ENCODE measurements at places on chromosomes 6 and 20.

DNA sequence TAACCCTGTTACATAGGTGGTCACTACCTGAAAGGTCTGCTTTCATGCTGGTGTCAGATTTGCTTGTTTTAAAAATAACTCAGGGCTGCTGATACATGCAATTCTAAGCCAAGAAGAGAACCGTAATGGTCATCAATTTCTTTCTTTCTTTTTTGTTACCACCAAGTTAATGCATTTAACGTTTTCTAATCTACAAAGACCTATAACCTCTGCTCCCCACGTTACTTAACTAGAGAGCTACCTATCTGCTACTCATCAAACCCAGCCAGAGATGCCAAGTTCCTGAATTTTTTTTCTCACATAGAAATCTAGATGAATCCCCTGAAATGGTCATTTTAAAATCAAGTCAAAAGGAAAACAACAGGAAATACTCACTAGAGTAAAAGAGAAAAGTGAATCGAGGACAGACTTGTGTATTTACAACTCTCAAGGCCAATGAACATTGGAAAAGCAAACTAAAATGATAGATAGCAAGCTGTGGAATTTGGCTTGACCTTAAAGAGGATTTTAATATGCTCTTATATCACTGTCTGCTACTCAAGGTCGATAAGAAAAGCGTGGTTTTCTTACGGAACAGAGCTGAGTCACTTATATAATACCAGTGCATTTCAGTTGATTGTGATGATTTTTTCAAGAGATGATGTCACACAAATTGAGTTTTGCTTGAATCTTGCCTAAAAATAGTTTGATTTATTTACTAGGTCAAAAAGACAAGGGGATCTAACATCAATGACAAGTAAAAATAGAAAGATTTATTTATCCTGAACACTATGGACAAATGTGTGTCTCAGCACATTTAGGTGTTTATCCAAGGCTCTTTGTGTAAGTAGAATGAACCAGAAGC lies 67.9 kb downstream of the SGK1 start:
- DNase-seq, result no peak

GRCh38 chr6:142721215-142721920 lies 223.6 kb downstream of the HIVEP2 start:
- no peak for DNase-seq

- no peak for DNase-seq
These were observed 94.7 kb downstream of the RTN4IP1 start for GRCh38 chr6:106534564-106534982.

- DNase-seq, result no peak
These were observed 89.6 kb upstream of the HS3ST5 start for GRCh38 chr6:114432400-114432799.

DNA sequence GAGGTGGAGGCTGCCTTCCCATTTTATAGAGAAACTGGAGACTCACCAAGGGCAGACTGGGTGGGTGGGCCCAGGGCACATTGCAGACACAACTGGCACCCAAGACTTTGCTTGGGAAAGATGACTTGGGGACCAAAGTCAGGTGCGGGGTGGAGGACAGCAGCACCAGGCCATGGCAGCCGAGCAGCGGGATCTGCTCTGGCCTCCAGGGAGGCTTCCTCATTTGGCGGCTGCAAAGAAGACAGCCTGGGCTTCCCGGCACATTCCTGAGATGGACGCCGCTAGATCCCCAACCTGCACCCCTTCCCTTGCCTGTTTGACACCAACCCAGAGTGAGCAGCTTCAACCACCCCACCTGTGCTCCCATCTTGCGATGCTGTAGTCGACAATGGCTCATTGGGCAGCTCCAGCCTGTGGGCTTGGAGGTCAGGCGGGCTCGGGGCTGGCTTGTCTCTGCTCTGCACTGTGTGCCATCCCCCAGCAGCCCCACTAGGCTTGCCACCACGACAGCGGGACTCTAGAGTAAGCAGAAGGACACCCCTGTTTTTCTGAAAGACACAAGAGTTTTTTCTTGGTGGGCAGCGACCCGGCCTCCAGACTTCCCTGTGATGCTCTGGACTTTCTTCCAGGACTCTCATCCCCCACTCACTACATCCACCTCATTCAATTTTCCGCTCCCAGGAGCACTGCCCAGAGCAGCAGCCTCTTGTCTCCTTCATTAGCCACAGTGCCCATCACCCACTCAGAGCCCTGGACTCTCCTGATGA lies 184.9 kb upstream of the CST7 start:
- no peak for DNase-seq

GRCh38 chr6:154572556-154572955 lies 62.1 kb upstream of the CNKSR3 start:
- no peak for DNase-seq

DNA sequence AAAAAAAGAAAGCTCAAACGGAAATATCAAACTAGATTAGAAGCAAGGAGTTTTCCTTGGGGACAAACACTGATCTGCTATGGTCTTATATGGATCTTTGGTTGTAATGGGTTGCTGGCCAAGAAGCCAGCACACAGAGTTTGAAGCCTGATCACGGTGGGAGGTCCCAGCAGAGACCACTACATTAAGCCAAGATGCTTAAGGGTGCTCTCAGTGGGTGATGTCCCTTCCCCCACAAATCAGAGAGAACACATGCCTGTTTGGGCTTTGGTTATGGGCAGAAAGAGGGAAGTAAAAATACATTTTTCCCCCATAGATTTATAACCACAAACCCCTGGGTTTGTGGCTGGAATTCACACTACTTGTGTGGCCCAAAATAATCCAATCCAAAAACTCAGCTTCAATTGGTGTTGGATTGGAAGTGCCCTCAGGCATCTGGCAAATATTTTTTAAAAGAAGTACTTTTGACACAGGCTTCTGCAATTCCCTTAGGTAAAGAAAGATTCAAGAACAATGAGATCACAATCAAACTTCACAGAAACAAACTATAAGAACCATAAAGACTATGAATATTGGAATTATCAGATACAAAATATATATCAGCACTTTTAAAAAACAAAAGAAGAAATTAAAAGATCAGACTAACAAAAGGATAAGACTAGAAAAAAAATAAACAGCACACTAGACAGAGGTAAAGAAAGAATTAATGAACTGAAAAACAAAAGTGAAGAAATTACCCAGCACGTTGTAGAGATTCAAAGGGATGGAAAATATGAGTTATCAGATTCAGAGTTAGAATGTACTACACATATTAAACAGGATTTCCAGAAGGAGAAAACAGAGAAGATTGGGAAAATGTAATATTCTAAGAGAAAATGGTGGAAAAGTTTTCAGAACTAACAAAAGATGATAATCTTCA lies 44.7 kb downstream of the ESF1 start:
- DNase-seq, result no peak

DNA sequence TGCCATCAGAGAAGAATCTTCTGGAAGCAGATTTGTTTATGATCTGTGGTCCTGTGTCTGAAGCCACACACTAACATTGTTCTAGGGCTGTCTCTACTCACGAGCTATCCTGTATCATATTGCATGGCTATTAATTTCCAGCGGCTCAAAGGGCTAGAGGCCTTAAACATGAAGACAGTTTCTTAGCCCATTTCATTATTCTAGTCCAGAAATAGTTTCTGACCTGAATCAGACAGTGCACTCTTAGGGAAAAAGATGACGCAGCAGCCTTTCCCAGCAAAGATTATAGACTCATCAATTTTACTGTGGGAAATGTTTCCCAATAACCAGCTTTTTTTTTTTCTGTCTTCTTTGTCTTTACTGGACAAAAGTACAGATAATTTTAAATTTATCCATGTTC lies 105.3 kb upstream of the SUPT3H start:
- DNase-seq, result no peak

- DNase-seq, result no peak
These were observed 193.7 kb downstream of the CDH4 start for GRCh38 chr20:61445741-61446140.

DNA sequence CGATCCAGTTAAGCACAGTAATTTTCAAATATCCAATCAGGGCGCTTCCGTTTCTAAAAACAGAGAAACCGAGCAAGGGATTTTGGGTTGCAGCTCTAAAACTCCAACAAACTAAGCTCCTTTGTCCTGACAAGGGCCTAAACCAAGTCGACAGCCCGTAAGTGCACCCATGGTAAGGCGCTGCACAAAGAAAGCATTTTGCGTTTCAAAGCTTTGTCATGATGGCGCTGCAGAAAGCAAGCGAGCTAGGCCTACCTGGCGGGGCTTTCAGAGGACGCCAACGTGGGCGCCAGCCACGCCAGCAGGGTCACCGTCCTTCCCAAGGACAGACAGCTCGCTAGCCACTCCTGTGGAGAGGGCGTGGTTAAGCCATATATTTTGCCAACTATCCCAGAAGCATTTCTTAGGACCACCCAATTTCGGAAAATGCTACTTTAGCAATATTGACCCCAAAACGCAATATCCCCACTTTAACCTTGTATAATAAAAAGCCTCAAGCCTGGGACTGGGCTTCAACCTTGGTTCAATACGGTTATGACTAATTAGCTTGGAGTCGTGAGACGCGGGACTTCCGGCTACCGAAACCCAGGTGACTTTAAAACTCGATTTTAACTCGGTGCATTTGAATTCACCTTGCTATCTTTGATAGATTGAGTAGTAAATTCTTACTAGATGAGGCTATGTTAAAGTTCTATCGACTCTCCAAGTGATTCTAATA lies 53.8 kb downstream of the TRIM38 start:
- no peak for DNase-seq

GRCh38 chr6:26388014-26388413 lies 5.1 kb downstream of the BTN2A2 start:
- DNase-seq, result no peak

All from stimulated activated CD8-positive, alpha-beta memory T cell treated with anti-CD3 and anti-CD28 coated beads, Interleukin-7, amount 100 ng/mL, for 1 hour (primary cell).